ENCODE measurements at places on chromosomes 7 and 10. TPM values are rescaled to one million over a fixed set of nuclear protein-coding genes. Genes with fewer than 3 reads are reported as not detected.

Gene PRKG1
- total RNA-seq: 15.6 TPM

Gene ASZ1
- not detected for total RNA-seq

Gene CCT6A
- total RNA-seq: 208 TPM

Gene CALHM2
- 2.4 TPM for total RNA-seq

Gene ITIH2
- total RNA-seq: 0.62 TPM

GRCh38 chr10:110750931-110751330 is 106.8 kb downstream of the RBM20 start:
- no peak for DNase-seq

DNA sequence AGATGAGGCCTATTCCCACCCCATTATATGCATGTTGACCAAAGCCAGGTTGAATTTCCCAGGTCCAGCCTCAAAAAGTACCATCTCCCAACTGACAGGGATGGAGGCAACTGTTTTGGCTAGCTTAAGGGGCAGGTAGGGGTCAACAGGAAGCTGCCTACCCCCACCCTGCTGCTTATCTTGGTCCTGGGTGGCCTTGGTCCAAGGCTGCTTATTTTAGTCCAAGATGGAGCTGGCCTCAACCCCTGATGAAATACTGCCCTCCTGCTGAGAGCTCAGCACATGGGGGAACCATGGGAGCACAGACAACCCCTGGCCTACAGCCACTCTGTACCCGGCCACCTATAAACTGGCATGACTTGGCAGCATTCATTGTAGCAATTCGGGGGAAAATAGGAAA is 23.1 kb downstream of the MYO1G start:
- DNase-seq: no peak

GRCh38 chr10:132802694-132803320 is 16.9 kb upstream of the NKX6-2 start:
- no peak for DNase-seq

GRCh38 chr7:83732305-83732704 is 83.4 kb upstream of the SEMA3E start:
- no peak for DNase-seq

- no peak for DNase-seq
Observed at GRCh38 chr10:56537984-56538383, 176.9 kb upstream of the ZWINT start.
